D341Med (cell line): ENCODE measurements at places on chromosomes 1 and 21.

DNA sequence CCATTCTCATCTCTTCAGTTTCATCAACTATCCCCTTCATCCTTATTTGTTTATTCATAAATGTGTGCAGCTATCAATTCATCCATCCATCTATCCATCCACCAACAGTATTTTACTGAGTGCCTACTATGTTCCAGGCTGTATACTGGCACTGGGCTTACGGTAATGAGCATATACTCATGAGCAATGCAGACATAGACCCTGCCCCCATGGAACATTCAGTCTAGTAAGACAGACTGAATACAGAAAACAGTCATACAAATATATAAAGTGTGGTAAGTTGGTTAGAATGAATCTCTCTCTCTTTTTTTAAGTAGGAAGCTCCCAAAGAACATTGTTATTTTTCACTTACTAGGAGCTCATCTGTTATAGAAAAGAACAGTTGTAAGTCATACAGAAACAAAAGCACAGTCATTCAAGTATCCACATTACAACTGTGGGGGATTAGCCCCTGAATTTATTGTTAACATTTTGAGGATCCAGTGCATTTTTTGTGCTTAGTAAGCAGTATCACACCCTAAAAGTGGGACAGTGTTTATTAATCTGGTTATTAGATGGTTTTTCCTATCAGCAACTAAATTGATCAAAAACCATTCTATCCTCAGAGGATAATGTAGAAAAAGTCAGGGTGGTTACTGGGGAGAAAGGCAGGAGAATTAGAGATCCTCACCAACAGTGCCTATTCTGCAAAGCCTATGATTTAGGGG lies 3.6 kb downstream of the SLC16A4 start:
- DNase-seq, result no peak

- DNase-seq, result no peak
Measured at GRCh38 chr1:83827741-83828140, 171.2 kb downstream of the TTLL7 start.

DNA sequence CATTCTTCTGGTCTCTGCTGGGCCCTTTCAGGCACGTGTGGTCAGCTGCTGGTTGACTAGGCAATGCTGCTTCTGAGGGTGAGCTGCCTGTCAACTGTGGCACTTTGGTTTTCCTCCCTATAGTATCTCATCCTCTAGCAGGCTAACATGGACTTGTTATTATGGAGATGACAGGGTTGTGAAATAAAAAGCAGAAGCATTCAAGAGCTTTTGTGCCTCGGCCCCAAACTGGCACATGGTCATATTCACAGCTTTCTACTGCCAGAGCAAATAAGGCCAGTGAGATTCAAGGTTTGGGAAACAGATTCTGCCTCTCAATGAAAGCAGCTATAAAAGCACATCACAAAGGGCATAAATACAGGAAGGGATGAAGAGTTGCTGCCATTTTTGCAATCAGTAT lies 1.6 kb upstream of the ZNF124 start:
- DNase-seq, result no peak

- DNase-seq, result no peak
Measured at GRCh38 chr1:14913482-14914177, 239.9 kb upstream of the TMEM51 start.

DNA sequence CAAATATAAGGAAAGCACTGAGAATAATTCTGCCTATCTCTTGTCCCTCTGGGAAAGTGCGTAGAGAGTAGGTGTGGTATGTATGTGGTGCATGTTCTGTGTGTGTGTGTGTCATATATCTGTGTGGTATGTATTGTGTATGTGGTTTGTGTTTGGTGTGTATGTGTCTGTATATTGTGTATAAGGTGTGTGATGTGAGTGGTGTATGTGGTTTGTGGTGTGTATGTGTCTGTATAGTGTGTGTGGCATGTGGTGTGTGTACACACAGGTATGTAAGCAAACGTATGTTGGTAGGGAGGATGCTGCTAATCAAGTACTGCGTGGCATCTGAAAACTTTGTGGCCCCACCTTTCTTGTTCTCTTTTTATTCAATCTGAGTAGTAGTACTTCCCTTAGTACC lies 68.3 kb upstream of the LAX1 start:
- no peak for DNase-seq

GRCh38 chr1:189682591-189682990 lies 795.1 kb downstream of the BRINP3 start:
- DNase-seq, result no peak

GRCh38 chr21:32360401-32360975 lies 32.3 kb downstream of the URB1 start:
- DNase-seq, result no peak

- DNase-seq, result no peak
Measured at GRCh38 chr1:201554190-201554600, 15.3 kb downstream of the NAV1 start.

- DNase-seq, result peak; percentile 45
Measured at GRCh38 chr1:31181515-31182343, 58.0 kb downstream of the NKAIN1 start.

DNA sequence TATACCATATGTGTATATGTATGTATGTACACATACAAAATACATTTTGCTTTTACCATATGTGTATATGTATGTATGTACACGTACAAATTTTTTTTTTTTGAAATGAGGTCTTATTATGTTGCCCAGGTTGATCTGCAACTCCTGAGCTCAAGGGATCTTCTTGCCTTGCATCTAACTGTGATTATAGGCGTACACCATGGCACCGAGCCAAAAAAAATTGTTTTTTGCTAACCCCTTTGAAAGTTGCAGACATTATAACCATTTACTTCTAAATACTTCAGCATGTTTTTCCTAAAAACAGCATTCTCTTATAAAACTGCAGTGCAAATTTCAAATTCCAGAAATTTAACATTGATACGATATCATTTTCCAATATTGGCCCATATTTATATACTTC lies 147.0 kb downstream of the POU2F1 start:
- DNase-seq, result no peak

- no peak for DNase-seq
Measured at GRCh38 chr1:203662360-203662759, 35.7 kb downstream of the ATP2B4 start.

DNA sequence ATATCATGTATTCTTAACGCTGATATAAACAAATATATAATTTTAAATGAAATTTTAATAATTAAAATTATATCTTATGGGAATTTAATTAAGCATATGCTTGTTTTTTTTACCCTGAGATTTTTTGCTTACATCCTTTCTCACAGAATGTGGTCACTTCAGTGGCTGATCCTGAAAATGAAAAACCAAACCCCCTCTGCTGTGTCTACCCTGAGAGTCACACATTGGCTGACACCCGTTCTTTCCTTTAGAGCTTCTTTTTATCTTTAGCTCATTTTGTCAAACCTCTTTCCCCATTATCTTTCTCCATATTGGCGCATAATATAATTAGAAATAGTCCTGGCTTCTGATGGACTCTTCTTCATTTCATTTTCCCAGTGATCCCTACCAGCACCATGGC lies 10.8 kb upstream of the CACYBP start:
- no peak for DNase-seq

DNA sequence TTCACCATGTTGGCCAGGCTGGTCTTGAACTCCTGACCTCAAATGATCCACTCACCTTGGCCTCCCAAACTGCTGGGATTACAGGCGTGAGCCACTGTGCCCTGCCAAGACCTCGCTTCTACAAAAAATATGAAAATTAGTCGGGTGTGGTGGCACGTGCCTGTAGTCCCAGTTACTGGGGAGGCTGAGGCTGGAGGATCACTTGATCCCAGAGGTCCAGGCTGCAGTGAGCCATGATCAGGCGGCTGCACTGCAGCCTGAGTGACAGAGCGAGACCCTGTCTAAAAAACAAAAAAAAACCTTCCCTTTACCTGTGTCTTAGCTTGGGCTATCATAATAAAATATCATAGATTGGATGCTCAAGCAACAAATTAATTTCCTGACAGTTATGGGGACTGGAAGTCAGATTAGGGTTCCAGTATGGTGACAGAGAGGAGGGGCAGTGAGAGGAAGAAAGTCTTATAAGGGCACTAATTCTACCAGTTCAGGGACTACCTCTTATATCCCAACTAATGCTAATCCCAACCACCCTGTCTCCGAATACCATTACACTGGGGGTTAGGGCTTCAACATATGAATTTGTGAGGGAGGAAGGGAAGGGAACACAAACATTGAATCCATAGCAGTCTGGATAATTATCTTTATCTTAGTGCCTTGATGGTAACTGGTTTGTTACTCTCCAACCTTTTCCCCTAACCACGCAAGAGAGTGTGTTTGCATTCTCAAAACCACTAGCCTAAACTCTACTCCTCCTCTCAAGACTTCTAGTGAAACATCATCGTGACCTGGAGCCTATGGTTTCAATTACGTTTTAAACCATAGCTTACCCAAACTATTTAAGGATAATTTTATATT lies 1.0 kb upstream of the NAXE start:
- DNase-seq, result no peak

GRCh38 chr1:248618878-248619277 lies 16.0 kb downstream of the OR2T11 start:
- no peak for DNase-seq

DNA sequence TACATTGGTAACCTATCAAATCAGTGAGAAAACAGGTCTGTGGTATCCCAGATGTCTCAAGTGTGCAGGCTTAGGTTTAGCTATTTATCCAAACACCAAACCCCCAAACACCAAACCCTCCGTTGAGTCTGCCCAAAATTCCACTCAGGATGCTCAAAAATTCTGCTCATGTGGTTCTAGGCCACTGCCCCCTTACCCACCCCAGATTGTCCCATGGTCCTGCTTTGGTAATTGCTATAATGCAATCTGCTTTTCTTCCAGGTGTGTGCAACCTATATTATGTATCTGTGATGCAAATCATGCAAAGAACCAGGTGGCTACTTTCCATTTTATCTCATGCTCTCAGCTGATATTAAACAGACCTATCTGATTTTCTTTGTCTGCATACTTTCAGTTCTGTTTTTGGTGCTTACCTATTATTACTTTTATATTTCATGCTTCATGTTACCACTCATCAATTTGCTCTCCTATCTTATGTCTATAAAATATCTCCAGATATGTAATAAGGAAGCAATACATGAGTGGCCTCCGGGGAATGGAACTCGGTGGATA lies 123.7 kb downstream of the TOMM20 start:
- no peak for DNase-seq

DNA sequence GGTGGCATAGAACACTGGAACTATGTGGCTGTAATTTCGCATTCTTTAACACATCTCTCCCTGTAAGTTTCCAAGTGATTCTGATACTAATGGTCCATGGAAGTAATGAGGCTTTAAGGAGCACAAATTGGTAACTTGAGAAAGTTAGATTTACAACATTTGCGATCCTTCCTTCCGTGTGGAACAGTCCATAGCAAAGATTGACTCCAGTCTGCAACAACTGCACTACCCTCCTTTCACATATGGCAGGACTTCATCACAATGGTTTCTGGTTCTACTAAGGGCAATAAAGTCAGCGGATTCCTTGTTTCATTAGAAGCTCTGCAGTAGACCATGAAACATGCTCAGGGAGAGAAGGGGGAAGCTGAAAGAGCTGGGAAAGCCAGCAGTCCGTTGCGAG lies 261.2 kb downstream of the RGS7 start:
- DNase-seq, result no peak

DNA sequence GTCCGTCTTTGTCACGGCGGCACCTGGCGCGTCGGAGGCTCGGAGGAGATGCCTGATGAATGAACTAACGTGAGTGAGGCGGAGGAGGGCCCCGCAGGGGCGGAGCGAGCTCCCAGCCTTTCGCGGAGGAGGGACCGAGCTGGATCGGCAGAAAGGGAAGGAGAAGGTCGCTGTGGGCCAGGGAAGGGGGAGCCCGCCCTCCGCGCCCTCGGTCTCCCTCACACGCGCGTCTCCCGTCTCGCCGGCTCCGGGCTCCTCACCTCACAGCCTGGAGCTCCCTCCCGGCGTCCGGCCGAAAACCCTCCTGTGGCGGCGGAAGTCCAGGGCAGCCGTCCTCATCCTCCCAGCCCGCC lies 519 bp downstream of the ZNF496 start:
- DNase-seq, result peak; percentile 91

DNA sequence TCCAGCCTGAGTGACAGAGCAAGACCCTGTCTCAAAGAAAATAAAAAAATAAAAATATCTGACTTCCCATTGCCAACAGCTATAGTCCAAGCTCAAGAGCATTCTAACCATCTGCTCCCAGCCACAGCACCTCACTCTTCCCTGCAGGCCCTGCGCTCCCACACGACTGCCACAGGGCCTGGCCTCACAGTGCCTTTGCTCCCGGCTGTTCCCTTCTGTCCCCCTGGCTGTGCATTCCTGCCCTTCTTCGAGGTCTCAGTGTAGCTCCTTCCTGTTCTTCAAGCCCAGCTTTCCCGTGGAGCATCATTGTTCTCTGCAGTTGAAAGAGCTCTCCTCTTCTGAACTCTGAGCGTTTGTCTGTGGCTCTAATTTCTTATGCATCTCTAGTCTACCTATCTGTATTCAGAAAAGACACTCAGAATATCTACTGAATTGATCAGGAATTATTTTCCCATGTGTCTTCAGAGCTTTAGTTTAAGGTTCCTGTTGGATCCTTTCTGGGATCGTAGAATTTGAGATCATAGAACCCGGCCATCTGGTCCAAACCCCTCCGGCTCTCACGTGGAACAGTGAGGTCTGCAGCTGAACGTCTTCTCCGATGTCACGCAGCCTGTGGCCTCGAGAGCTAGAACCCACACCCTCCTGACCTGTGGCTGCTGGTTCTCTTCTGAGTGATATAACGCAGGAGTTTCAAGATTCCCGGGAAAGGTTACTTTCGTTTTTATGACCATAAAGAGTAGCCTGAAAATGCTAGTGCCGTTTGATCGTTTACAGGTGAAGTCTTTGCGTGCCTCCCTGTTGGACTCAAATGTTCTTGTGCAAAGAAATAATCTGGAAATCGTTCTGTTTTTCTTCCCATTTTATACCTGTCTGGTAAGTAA lies 54.4 kb downstream of the DOP1B start:
- DNase-seq, result no peak

DNA sequence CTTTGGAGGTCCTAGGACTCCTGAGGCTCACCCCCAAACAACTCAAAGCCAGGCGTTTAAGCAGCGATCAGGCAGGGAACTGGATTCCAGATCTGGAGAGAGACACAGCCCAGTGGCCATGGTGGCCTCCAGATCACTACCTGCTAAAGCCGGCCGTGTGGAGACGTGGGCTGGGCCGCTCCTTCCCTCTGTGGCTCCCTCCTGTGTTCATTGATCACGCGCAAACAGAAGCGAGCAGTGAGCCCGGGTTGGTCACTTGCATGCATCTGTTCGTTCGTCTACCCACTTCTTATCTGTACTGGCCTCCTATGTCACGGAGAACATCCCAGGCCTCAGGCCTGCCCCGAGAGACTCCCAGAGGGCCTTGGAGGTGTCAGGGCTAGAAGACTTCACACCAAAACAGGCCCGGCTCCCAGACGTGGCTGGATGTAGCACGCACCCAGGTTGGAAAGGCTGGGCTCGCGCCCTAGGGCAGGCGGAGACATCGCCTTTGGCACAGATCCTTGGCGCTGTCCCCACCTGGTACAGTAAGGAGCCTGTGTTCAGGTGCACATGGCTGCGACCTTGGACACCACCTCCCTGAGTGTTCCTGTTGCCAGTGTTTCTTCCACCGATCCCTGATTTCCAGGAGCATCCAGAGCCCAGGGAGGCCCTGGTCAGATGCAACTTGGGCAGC lies 76.7 kb upstream of the ARHGEF16 start:
- DNase-seq, result no peak
